Lung (tissue), 17 donors: ENCODE measurements at places on chromosomes 13 and 19. TPM values are rescaled to one million over a fixed set of nuclear protein-coding genes. Genes with fewer than 3 reads are reported as not detected.

GRCh38 chr19:5953680-5954213 is 24.2 kb downstream of the RANBP3 start:
- DNase-seq = no peak

GRCh38 chr13:70795484-70795883 is 687.2 kb upstream of the KLHL1 start:
- no peak for DNase-seq

The EDDM13 gene
- 1.3 TPM for polyA plus RNA-seq

The OLFM2 gene
- 14.3 TPM for polyA plus RNA-seq

The CLEC4G gene
- 0.31 TPM for polyA plus RNA-seq

The KLK15 gene
- polyA plus RNA-seq = not detected

The N4BP2L1 gene
- 21.6 TPM for polyA plus RNA-seq

GRCh38 chr13:33496336-33496735 is 210.8 kb upstream of the STARD13 start:
- no peak for DNase-seq

- no peak for DNase-seq
Measured at GRCh38 chr13:67341406-67341805, 111.3 kb upstream of the PCDH9 start.

DNA sequence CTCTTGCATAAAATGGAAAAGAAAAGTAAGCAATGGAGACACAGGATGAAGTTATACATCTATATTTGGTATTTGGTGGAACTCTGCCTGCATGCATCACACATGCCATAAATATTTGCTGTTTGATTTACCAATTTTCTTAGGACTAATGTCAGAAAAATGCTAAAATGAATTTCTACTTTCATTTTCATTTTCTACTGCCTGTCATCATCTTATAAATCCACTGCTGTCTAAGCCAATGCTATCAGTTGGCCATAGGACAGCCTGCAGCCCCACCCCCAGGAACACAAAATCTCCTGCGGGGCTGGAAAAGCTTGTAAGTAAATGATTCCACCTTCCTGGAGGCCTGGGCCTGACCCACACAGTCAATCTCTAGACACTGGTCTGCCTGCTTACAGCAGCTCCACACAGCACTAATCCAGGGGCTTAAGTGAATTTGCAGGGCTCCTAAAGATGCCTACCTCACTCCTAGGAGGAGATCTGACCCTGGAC is 122.0 kb downstream of the ENOX1 start:
- peak; percentile 48 for DNase-seq

GRCh38 chr13:93467175-93467574 is 240.6 kb downstream of the GPC6 start:
- no peak for DNase-seq

- no peak for DNase-seq
Measured at GRCh38 chr13:110217811-110218210, 89.1 kb downstream of the COL4A1 start.

The PRODH2 gene
- not detected for polyA plus RNA-seq

The IL11 gene
- polyA plus RNA-seq = 0.41 TPM

GRCh38 chr13:32911506-32911905 is 104.7 kb upstream of the KL start:
- peak; percentile 32 for DNase-seq

GRCh38 chr13:47463726-47464125 is 537.3 kb downstream of the SUCLA2 start:
- no peak for DNase-seq

DNA sequence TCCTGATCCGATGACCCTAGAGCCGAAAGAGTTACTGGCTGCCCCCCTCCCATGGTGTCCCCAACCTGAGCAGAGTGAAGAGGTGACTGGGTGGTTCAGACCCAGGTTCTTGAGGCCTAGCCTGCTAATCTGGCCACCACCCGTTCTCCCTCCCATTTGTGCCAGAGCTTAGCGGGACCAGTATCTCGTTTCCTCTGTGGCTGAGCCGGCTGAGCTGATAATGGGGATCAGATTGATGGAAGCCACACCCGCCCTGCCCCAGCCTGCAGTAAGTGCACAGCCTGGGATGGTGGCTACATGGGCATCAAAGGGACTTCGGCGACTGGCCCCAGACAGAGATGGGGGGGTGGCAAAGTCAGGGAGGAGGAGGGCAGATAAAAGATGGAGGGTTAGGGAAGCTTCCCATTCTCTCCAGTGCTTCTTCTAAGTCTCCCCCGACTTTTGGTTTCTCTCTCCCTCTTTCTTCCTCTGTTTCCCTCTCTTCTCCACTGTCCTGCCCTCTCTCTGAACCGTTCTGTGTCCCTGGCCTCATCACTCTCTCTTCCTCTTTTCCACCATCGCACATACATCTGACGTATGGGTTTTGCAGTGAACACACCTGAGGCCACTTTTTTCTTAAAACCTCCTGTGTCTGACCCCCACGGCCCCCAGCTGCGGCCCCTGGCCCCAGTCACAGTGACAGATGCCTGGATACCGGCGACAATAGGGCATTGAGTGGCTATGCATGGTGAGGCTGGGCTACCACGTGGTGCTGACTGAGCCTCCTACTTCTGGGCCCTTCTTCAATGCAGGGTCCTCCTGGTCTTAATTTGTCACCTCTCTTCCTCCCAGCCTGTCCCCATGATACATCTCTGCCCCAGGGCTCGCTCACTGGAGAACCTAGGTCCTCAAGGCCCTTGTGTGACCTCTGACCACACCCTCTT is 2.4 kb downstream of the ELAVL3 start:
- no peak for DNase-seq

The NCAN gene
- polyA plus RNA-seq = 0.01 TPM

GRCh38 chr13:105290596-105290995 is 1244.9 kb downstream of the EFNB2 start:
- DNase-seq = no peak

DNA sequence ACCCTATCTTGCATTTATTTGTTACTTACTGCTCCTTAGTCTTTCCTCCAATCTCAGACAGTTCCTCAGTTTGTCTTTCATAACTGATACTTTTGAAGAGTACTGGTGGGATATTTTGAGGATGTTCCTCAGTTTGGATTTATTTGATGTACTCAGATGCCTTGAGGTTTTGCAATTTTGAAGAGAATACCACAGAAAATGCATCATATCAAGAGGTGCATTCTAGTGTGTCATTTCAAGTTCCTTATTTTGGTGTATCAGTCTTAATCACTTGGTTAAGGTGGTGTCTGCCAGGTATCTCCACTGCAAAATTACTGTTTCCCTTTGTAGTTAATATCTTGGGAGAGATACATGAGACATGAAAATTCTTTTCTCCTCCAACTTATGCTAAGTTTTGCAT is 75.1 kb downstream of the URI1 start:
- DNase-seq = no peak

The GSX1 gene
- not detected for polyA plus RNA-seq

- peak; percentile 18 for DNase-seq
Measured at GRCh38 chr19:52307275-52307674, 10.3 kb downstream of the ZNF480 start.

DNA sequence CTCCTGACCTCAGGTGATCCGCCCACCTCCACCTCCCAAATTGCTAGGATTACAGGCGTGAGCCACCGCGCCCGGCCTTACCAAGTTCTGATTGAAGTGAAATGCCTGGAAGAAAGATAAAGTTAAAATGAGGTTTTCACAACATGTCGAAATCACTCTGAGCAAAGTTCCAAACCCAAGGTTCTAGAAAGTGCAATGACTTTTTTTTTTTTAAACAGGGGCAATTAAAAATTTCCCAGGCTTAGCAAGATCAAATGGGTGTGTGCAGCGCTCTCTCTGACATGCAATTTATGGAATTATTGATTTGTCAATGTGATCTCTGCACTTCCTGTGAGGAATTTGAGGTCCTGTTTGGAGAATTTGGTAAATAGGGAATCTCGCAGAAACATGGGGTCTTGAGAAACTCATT is 12.8 kb upstream of the MAP2K2 start:
- no peak for DNase-seq

DNA sequence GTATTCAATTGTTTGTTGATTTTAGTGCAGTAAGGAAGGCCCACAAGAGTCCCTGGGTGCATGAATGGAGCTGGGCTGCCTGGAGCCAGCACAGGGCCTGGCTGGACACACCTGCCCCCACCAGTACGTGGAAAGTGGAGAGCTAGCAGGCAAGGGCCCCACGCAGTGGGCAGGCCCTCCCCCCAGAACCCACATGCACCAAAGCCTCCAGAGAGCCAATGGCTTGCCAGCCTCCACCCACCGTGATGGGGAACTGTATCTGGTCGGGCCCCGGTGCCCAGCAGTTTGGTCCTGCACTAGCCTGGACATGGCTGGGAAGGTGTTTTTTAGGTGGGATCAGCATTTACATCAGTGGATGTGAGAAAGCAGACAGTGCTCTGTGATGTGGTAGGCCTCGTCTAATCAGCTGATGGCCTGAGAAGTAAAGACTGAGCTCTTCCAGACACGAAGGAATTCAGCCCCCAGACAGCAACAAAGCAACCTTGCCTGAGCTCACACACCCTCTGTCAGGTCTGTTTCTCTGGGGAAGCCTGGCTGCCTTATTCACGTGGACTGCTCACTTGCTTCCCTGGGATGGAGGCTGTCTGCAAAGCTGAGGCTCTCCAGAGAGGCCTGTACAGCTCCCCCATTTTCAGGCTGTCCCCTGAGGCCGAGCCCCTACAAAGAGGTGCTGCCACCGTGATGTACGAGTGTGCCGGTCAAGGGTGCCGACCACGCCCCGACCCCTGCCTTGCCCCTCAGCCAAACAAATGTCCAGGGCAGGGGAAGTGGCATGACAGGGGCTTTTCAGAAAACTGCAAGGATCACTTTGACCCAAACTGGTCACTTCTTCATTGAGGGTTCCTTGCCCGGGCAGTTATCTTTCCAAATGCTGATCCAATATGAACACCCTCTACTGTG is 27.5 kb downstream of the RAB20 start:
- DNase-seq = no peak

The IZUMO2 gene
- not detected for polyA plus RNA-seq

GRCh38 chr19:6817179-6817578 is 44.7 kb downstream of the VAV1 start:
- DNase-seq = no peak

The ZNF99 gene
- 0.01 TPM for polyA plus RNA-seq

The GPR183 gene
- polyA plus RNA-seq = 25.5 TPM

- DNase-seq = peak; percentile 60
Measured at GRCh38 chr13:103386341-103386740, 320.1 kb upstream of the SLC10A2 start.

The KLK4 gene
- 0.26 TPM for polyA plus RNA-seq

DNA sequence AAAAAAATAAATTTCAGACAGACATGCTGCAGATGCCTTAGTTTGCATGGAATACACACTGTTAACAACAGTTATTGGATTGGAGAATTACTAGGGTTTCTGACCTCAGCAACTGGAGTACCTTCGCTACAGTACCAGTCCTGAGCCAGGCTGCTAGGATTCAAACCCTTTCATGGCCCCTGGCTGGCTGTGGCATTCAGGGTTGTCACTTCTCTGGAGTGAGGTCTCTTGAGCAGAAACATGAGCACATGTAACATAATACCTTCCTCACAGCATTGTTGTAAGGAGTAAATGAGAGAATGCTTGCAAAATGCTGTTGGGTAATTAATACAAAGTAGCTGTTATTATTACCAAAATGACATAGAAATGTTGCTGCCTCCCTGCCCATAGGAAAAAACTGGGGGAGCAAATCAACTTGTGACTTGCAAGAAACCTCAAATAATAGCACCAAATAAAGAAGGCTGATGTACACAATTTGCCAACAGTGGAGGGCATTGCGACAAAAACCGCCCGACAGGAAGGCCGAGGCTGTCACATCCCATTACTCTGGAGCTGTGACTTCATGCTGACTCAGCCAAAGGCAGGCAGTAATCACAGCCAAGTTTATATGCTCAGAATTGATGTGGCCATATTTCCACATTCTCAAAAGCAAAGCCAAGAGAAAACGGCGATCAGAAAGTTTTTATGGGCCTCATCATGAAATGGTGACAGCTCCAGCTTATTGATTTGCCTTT is 100.4 kb downstream of the RFC3 start:
- DNase-seq = peak; percentile 81

DNA sequence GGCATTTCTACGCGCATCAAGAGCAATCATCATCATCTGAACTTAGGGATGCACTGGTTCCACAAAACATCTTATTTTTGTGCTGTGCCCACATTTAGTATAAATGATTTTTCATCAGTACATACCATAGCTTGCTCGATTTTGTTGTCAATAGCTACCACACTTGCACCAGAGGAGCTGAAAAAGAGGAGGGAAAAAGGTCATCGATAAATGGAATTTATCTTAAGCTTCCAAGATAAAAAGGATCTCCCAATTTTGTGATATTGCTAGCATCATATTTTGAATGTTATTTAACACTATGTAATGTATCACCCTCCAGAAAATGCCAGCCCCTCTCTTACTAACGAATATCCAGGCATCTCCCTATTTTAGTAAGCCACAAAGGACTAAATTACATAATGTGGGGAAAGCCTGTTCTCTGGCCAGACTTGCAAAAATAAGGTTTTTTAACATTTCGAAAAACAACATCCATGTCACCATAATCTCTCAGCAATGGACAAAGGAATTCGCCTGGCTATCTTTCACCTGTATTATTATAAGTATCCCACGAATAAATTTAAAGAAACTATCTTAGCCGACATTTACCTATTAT is 62.4 kb downstream of the SERP2 start:
- no peak for DNase-seq

- no peak for DNase-seq
Measured at GRCh38 chr13:32125221-32125689, 93.7 kb downstream of the FRY start.

DNA sequence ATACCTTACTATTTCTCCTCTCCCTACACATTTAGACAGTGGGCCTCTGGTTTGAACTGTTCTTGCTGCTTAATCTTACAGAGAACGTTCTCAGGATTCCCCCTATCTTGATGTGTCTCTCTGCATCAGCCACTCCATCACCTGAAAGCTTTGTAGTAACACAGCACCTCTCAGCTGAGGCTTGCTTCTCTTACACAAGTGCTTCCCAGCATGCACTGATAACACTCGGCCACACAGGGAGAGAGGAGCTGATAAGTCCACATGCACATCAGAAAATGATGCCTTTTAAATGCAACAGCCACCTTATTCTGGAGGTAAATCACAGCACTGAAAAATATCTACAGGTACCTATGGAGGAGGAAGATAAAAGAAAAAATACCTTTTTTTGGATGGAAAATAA is 192.2 kb upstream of the TSHZ3 start:
- no peak for DNase-seq

DNA sequence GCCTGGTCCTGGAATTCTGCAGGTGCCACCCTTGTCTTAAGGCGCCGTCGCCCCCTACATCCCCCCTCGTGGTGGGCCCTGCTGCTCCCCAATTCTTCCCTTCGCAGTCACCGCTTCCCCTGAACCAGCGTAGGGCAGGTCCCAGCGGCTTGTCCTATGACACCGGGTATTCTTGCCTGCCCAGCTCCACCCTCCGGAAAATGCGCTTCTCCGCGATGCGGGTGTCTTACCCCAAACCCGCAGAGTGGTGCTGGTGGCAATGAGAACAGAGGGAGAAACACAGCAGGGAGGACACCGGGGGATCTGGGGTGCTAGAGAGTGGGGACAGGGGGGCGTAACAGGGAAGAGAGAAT is 9.0 kb downstream of the ZNF808 start:
- DNase-seq = peak; percentile 16

GRCh38 chr13:20461481-20461859 is 64.2 kb downstream of the CRYL1 start:
- no peak for DNase-seq

The RHPN2 gene
- 7.3 TPM for polyA plus RNA-seq
